ENCODE measurements at places on chromosomes 5 and 9.

GRCh38 chr5:33470544-33470943 is 29.8 kb downstream of the TARS1 start:
- DNase-seq: no peak

GRCh38 chr5:81601919-81602318 is 149.0 kb downstream of the SSBP2 start:
- DNase-seq: peak; percentile 56

DNA sequence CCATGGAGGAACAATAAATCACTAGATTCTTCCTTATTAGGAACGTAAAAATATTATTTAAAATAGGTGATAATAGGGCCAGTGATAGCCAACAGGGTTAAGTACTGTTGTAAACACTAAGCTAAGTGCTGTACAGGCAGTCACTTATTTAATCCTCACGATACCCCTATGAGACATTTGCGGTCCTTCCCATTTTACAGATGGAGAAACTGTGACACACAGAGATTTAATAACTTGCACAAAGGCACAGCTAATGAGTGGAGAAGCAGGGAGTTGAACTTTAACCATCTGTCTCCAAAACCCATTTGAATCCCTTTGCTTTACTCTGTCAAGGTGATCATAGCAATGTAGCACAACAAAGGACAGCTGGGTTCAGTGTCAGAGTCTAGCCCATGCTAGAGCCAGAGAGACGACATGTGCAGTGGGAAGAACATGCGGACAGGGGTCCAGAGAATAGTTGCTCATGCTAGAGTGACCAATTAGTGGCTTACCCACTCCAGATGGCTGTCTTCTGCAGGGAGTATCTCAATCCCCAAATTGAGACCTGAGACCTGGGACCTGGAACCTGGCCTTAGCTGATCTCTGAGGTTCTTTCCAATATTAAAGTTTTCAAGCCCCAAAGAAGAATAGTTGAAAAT is 28.9 kb downstream of the STXBP1 start:
- no peak for DNase-seq

DNA sequence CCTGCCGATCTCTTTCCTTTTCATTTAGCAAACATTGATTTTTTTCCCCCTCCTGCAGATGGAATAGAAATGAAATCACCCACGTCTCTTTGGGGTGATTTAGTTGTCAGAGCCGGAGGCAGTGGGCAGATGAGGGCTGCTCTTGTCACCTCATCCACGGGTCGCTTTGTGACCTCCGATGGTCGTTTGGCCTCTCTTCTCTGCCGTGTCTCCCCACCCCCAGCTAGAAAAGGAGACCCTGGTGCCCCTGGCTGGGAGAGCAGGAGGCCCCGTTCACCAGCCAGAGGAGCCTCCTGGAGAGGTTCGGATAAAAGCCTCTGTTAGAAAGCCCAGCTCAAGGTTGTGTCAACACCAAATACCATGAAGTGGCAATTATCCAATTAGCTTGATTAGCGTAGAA is 21.6 kb upstream of the RXRA start:
- DNase-seq: no peak

GRCh38 chr5:19258686-19259085 is 729.3 kb downstream of the CDH18 start:
- DNase-seq: no peak

DNA sequence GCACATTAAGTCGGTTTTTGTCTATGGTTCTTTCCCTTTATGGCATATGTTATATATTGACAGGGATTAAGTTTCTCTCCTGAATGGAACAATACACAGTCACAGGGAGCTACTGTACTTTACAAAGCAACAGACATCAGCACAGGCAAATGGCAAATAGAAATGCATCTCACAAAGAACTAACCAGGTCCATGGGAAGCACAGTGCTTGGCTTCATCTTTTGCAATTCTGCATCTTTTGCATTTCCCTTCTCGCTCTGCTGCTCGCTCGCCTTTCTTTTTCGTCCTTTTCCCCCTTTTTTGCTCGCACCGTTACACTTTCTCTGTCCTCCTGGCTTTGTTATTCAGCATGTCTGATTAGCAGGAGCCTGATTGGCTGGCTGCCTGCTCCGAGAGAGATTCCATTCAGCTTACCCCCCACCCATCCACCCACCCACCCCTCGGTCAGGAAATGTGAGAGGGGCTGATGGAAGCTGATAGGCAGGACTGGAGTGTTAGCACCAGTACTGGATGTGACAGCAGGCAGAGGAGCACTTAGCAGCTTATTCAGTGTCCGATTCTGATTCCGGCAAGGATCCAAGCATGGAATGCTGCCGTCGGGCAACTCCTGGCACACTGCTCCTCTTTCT is at the start of gene ADAMTSL1:
TSS of gene ADAMTSL1 (plus strand) at position 502 of the 628 bp plus-strand sequence. CDS start at position 582, 80 bp downstream.
- DNase-seq: no peak

DNA sequence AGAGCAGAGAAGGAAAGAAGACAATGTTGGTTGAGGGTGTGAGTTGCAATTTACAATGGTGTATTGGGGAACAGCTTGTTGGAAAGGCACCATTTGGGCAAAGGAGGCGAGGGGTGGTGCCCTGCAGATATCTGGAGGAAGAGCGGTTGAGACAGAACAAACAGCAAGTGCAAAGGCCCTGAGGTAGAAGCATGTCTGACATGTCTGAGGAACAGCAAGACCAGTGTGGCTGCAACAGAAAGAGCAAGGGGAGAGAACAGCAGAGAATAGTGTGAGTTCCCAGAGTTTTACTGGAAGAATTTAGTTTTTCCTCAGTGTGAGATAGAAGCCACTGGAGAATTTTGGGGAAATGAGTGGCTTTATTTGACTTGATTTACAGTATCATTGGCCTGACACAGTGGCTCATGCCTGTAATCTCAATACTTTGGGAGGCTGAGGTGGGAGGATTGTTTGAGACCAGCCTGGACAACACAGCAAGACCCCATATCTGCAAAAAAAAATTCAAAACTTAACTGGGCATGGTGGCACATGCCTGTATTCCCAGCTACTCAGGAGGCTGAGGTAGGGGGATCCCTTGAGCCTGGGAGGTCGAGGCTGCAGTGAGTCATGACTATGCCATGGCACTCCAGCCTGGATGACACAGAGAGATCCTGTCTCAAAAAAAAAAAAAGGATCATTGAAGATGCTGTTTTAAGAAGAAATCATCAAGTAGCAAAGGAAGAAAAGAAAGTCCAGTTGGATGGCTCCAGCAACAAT is 13.6 kb downstream of the CMBL start:
- DNase-seq: no peak

DNA sequence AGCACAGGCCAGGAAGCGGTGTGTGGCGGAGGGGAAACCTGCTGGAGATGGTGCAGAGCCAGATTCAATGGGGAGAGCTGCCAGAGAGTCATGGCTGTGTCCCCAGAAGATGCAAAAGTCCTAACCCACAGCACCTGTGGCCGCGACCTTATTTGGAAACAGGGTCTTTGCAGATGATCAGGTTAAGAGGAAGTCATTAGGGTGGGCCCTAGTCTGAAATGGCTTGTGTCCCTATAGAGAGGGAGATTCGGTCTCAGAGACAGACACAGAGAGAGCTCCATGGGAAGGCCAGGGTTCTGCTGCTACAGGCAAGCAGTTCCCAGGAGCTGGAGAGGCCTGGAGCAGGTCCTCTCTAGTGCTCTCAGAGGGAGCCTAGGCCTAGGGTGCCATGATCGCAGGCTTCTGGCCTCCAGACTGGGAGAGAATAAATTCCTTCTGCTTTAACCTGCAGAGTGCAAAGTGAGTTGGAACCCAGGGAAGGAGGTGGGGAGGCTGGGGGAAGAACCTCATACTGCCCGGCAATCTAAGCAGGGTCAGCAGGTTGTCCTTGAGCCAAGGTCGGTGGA is 1.9 kb upstream of the LPCAT1 start:
- no peak for DNase-seq

DNA sequence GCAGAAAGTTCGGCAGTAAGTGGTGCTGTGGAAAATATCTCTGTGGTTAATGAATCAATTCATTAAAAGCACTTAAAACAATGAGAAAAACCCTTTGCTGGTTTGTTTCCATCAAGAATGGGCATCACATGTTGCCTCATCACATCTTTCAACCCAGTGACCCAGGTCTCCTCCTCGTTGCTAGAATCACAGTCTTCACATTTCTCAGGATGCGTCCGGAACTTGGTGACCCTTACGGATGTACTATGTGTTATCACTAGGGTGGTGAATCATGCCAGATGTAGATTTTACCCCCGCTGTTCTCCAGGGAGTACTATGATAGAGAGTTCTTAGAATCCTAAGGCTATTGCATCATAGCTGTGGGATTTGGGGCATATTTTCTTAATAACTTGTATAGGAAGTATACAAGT is 217.9 kb upstream of the KLF4 start:
- no peak for DNase-seq

GRCh38 chr5:52690236-52690768 is 97.4 kb upstream of the ITGA1 start:
- DNase-seq: no peak

GRCh38 chr9:114988962-114989599 is 58.7 kb upstream of the TNFSF8 start:
- DNase-seq: no peak

GRCh38 chr9:24245988-24246387 is 299.7 kb downstream of the IZUMO3 start:
- peak; percentile 2 for DNase-seq

- no peak for DNase-seq
Measured at GRCh38 chr9:29203244-29203930, 1630.1 kb upstream of the C9orf72 start.

GRCh38 chr5:171513591-171513990 is 94.1 kb downstream of the FGF18 start:
- DNase-seq: no peak

DNA sequence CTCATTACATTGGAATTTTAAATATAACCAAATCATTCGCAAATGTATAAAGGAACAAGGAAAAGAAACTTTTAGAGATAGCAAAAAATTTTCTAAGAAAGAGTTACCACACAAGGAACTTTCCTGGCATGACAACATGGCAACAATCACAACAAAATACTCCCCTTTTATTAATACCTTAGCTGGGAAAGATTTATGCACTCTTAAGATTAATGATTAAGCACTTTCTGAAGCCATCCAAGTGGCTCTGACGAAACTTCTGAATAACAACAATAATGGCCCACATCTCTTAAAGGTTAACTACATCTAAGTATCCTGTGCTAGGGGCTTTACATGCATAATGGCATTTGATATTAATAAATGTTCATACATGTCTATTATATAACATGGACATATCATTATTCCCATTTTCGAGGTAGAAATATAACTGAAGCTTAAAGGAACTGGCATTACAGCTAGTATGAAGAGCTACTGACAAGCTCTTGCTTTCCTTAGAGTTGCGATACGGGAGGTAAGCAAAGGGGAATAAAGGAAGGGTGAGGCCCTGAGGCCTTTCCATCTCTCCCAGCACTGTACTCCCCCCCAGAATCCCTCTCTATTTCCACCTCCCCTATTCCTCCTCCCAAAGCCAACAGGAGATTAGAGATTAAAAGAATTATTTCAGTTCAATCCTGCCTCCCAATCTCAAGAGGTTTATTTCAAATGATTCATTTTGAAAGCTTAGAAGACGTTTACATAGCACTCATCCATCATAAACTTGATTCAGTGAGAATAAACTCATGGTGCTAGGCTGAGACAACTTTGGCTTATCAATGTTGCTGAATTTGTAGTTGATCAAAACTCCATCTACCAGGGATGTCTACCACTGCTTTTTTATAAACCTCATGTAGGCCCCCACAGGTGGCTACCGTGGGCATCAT is 9.6 kb downstream of the MTMR12 start:
- DNase-seq: no peak

DNA sequence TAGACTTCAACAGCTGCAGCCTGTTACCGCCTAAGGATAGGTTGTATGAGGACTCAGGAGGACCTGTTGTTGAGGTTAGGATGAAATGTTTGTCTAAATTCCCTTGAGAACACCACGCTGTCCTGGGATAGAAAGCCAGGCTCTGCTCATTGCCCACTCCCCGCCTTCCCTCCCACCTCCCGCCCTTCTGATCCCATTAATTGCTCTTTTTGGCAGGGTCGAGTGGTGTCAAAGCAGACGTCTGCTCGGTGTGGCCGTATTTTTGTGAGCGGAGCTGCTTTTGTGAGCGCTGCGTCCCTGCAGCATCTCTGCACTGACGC is 62.3 kb downstream of the SPATA31C2 start:
- no peak for DNase-seq

DNA sequence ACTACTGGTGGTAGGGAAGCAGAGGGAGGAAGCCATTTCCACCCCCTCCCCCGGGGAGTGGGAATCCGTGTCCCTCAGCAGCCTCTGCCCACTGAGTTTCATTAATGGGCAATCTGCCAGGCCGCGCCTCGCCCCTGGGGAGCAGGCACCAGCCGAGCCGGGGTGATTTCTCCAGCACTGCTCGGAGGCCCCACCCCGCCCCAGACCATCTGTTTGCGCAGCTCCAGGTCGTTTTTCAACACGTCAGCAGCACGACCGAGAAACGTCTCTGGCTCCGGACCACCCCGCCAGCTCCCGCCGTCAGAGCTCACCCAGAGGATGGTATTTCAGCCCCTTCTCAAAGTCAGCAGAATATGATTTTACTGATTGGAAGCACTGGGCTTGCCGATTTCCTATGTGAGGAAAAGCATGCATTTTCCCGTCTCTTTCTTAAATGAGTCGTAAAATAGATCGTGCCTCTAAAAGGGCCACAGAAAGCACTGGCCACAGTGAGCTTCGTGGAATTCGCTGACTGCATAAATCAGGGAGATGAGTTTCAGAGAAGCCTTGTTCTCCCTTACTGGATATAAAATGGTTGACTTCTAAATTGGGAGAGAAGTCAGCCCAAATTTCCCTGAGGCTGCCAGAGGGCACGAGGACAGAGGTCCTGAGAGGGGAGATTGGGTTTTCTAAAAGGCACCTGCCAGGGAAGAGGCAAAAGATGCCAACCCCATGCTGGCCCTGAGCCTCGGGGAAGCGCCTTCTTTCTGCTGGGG is 47.0 kb downstream of the OLFM1 start:
- no peak for DNase-seq

GRCh38 chr5:85132269-85132668 is 747.6 kb upstream of the EDIL3 start:
- DNase-seq: no peak

- no peak for DNase-seq
Measured at GRCh38 chr5:103522586-103522985, 40.0 kb downstream of the NUDT12 start.

GRCh38 chr5:68673823-68674180 is 420.0 kb upstream of the SLC30A5 start:
- DNase-seq: no peak

GRCh38 chr5:154577416-154577815 is 99.4 kb upstream of the HAND1 start:
- DNase-seq: no peak

GRCh38 chr5:114054594-114054993 is 307.3 kb upstream of the KCNN2 start:
- no peak for DNase-seq

DNA sequence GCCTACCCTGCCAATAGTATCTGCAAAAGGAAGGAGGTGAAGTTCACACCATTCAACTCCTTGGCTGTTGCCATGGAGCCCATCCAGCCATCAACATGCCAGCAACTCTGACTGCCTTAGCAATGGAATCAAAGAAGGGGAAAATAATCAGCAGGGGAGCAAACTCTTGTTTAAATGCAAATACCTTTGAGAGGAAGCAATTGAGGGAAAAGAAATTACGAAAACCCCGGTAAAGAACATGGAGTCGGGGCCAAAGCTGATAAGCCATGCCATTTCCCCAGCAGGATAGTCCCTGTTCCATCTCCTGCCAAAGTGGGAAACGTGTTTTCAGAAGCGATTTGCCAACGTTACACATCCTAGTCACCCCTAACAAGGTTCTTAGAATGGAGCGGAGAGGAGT is 69.0 kb downstream of the MFAP3 start:
- DNase-seq: no peak

All from glomerular endothelial cell (primary cell).